ENCODE measurements at places on chromosomes 12 and 14.

- no peak for DNase-seq
Observed at GRCh38 chr14:99387880-99388279, 92.8 kb downstream of the SETD3 start.

DNA sequence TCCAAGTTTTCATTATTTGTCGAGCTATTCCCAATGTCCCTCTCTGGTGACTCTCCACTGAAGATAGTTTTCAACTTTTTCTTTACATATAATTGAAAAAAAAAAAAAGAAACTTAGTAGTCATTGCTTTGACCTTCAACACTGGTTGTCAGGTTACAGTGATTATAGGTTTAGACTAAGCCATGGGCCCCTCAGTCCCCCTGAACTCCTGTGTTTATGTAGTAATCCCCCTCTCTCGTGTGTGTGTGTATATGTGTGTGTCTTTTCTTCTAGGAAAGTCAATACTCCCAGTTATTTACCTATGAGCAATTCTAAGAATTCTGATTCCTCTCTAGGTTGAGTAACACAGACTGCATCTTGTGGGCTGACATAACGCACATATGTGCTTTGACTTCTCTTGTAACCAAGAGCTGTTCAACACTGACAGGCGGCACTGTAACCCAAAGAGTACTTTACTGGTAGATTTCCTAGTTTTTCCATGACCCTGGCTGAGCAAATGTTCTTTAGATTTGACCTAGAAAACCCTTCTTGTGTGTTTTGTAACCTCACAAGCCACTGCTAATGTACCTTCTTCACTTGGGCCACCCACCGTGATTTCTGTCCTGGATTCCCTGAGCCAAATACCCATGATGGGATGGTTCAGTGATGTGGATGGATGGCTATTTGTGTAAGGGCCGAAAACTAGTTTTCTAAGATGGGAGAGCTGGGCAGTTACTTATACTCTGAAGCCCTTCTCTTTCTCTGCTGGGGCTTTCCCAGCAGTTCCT lies 15.0 kb upstream of the MANSC4 start:
- no peak for DNase-seq

DNA sequence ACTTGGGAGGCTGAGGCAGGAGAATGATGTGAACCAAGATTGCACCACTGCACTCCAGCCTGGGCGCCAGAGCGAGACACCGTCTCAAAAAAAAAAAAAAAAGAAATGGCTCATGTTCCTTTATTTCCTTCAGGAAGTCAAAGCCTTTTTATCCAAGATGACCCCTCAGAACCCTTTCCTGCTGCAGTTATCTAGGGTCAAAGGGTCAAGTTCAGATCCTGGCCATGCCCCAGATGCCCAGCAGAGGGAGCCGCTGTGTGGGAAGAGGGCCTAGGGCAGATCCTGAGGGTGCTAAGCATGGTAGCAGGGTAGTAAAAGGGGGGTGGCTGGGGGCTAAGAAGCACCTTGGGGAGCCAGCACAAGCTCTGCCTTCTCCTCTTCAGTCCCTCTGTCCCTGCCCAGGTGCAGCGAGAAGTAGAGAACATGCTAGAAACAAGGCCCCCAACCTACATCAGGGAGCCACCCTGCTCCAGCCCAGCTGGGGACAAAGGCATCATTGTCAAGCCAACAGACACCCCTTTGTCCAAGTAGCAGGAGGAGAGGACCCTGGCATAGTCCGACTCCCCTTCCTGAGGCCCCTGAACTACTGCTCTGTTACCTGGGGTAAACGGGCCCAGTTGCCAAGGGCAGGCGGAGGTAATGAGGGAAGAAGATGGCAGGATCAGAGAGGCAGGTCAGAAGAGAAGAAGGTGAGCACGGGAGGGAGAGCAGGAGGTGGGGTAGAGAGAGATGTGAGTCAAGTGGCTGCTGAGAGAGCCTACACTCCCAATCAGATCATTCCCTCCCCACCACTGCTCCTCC lies 6.5 kb downstream of the NFE2 start:
- peak; percentile 53 for DNase-seq

DNA sequence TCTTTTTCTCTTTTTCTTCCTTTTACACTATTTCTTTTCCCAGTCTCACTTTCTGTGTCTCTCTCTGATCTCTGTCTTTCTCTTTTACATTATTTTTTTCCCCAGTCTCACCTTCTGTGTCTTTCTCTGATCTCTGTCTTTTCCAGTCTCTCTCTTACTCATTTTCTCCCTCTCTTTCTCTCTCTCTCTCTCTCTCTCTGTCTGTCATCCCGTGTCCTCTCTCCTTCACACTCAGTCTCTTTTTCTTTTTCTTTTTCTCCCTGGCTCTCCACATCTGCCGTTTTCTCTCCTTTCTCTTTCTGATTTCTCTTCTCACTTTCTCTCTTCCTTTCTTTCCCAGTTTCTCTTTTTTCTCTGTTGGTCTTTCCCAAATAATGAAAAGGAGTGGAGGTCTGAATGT lies 22.3 kb downstream of the DHRS4L2 start:
- no peak for DNase-seq

GRCh38 chr12:45289245-45290215 lies 73.6 kb downstream of the ANO6 start:
- no peak for DNase-seq

GRCh38 chr12:124653169-124653931 lies 85.9 kb upstream of the NCOR2 start:
- DNase-seq, result peak; percentile 46

DNA sequence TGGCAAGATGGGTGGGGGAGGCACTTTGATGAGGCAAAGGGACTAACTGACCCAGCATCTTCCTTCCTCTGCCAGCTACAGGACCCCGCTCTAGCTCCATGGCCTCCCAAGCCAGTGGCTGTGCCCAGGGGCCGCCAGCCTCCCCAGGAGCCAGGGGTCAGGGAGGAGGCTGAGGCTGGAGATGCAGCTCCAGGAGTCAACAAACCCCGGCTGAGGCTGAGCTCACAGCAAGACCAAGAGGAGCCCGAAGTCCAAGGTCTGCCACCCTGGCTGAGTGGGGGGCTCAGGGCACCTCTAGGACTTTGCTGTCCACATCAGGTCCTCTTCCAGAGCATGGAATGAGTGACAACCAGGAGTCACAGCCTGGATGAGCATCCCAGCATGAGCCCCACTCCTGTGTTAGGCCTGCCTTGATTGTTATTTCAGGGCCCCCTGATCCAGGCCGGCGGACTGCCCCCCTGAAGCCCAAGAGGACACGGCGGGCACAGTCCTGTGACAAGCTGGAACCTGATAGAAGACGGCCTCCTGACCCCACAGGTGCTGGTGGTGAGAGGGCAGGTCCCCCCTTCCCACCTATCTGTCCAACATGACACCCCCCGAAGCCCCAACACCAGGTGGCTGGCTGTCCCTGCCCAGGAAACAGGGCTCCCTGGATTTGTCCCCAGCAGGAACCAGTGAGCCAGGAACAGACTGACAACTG lies 2.5 kb upstream of the CPNE6 start:
- no peak for DNase-seq

DNA sequence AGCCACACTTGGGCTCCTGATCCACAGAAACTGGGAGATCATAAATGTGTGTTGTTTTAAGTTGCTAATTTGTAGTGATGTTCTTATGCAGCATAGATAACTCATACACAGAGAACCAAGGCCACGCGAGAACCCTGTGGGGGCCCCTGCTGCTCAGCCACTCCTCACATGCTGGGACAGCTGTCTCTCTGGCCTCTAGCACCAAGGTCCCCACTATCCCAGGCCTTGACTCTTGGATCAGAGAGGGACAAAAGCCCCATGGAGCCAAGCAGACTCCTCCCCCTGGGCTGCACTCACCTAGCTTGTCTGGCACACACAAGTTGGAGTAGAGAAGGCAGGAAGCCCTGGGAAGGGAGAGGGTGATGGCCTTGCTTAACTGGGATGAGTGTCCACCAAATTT lies 11.3 kb downstream of the PLD4 start:
- no peak for DNase-seq

GRCh38 chr12:115934046-115934445 lies 343.4 kb downstream of the MED13L start:
- DNase-seq, result no peak

DNA sequence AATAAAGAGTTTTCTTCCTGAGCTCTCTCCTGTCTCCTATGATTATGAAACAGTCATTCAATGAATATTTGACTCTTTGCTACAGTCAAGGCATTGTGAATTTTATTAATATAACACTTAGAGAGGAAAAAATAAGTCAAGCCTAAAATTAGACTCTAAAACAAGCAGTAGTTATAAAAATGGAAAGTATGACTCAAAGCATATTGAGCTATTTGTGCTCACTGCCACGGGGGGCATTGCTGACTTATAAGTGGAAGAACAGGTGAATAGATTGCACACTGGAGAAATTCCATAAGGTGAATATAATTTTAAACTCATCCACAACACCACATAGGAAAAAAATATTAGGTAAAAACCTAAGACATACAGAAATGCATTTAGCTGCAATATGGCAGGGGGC lies 87.7 kb upstream of the CCDC196 start:
- no peak for DNase-seq
